ENCODE measurements at places on chromosomes 4 and X. TPM values are rescaled to one million over a fixed set of nuclear protein-coding genes. Genes with fewer than 3 reads are reported as not detected.
A peak's percentile ranks its signal among the peaks of the same experiment; 100 is the strongest.

DNA sequence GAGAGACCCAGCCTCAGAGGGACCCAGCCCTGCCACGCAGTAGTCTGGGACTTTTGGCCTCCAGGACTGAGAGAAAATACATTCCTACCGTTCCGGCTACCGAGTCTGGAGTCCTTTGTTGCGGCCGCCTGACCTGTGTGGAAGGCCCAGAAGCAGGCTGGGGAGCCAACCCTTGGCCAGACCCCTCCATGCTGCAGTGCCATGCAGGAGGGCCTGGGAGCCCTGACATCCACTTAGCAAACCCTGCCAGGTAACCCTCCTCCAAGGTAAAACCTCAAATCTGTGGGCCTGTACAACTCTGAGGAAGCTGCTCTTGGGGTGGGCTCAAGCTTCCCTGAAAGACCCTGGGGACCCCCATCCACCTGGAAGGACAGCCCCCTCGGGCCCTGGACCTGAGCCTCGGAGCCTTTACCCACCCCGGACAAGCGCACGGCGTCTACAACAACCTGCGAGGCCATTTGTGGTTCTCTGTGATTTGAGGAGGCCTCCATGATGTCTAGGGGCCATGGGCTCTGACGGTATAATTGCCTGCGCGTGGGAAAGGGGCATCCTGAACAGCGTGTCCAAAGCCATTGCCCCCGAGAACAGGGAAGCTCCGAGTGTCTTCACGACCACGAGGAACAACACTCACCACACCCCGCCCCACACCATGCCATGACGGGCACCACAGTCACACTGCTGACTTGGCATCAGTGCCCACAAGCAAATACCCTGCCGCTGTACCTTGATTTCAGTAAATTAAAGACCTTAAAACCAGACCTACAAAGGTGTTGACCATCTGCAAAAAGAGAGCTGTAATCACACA, 58.7 kb downstream of the ZFYVE28 start:
- DNase-seq = no peak

GRCh38 chrX:65690057-65690855, 22.8 kb downstream of the MSN start:
- no peak for DNase-seq

DNA sequence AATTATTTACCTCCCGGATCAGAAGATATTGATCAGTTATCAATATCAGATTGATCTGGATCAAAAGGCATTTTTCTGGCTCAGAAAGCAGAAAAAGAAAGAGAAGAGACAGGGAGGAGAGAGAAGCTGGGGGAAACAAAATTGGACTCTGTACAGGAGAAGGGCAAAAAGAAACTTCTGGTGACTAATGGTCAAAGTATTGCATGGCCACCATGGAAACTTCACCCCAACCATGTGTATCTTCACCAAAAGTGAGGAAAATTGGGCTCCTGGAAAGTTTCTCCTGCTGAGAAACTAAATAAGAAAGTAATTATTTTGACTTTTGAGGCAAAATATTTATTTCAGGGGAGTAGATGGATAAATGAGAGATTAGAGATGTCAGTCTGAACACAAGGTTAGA, 33.9 kb downstream of the RNF150 start:
- DNase-seq = no peak

GRCh38 chr4:168857546-168858314, 152.3 kb downstream of the CBR4 start:
- no peak for DNase-seq

DNA sequence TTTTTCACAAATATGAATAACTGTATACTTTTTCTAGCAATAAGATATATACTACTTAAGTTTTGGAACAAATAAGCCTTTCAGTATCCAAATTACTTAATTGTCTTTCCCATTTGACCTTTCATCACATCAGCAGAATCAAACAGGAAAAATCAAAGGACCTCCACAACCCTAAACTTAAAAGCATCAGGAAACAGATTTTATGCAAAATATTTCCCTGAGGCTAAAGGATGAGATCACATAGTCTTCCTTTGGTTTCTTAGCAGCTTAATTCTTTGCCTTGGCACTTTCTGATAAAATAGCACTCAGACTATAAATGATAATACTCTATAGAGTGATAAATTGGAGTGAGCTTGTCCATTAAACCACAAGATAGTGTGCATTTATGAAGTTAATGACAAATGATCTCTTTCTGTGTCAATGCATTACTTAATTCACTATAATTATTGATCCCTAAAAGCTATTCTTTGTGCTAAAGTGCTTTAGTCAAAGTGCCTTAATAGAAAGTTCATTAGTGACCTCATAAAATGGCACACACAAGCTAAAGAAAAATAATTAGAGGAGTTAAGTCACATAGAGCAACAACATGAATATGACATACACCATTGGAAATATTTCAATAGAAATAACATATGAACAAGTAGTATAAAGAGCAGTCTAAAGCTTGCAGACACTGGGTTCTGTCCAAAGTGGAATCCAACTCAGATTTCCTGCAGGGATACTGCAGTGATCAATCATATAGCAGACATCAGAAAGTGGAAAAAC, 15.7 kb upstream of the NDST3 start:
- DNase-seq = no peak

Gene TACR3
- total RNA-seq = not detected

Gene KLB
- total RNA-seq = 2.2 TPM

DNA sequence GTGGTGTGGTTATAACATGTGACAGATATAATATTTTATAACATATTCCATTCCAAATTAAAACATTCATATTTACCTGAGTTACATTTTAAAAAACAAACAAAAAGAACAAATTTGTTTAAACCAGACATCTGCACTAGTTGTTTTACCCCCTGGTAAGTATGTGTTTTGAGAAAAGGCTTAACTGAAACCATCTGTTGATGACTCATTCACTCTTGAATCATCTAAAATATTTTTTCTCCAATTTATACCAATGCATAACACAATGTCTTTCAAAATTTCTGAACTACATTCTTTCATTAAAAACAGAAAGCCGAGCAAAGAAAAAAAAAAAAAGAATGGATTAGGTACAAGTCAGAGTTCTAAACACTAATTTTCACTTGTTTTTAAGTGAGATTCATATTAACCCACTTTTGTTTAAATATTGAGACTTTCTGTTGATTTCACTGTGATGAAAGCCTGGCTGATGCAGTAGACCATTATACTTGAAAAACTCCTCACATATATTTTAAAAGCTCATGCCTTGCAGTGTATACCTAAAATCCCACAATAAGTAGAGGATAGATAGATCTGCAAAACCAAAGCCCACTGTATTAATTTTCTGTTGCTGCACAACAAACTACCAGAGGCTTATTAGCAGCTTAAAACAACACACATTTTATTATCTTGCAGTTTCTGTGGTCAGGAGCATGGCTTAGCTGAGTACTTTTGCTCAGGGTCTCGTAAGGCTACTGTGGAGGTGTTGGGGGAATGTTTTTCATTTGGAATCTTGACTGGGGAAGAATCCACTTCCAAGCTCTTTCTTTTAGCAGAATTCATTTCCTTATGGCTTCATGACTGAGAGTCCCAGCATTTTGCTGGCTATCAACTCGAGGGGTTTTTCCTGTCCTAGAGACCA, 221.5 kb downstream of the PCDH18 start:
- DNase-seq = no peak

DNA sequence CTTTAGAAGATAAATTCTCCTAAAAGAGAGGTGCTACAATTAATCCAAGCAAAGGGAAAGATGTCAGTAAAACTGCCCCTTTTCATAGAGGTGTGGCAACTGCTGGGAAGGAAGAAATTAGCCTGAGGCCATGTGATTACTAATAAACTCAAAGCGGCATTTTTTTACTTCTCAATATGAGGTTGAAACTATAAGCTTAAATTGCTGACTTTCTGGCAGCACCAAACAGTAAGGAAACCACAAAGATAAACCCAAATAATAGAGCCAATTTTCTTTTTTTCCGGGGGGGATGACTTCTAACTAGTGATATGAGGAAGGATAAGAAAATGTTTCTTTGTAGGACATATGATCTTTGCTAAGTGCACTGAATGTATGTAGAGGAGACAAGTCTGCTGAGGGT, 30.9 kb downstream of the AR start:
- no peak for DNase-seq

Gene WDR44
- total RNA-seq = 11.5 TPM

Gene TCEAL5
- total RNA-seq = not detected

Gene TKTL2
- not detected for total RNA-seq

Gene AKAP14
- total RNA-seq = not detected

GRCh38 chrX:118655561-118656246, 71.7 kb upstream of the IL13RA1 start:
- no peak for DNase-seq

DNA sequence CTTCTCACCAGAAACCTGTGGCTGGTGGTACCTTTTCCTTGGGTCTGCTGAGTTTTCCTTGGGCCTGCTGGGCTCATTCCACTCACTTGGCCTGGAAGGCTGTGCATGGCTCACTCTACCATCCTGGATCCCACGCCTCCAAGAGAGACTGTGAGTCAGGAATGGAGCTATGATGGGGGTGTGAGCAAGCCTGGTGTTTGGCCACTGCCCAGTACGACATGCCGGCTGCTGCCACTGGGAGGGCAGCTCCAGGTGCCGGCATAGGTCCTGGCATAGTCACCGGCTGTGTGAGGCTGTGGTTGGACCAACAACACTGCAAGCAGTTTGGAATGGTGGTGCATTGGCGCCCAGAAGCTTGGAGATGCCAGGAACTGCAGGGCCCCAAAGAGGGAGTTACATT, 721.7 kb downstream of the PCDH18 start:
- no peak for DNase-seq

GRCh38 chr4:108345862-108346817, 177.4 kb upstream of the LEF1 start:
- no peak for DNase-seq

- no peak for DNase-seq
These were observed 3.0 kb downstream of the NFKB1 start for GRCh38 chr4:102503831-102504786.

Gene GAGE1
- not detected for total RNA-seq

GRCh38 chrX:15498741-15499140, 1.9 kb upstream of the BMX start:
- DNase-seq = no peak

Gene NMU
- total RNA-seq = not detected

GRCh38 chr4:132642016-132642817, 506.9 kb upstream of the PCDH10 start:
- peak; percentile 42 for DNase-seq

- no peak for DNase-seq
These were observed 66.8 kb downstream of the RTL9 start for GRCh38 chrX:110425222-110426154.

Gene RNF150
- total RNA-seq = 0.14 TPM

Gene TBC1D9
- total RNA-seq = 13.6 TPM

Gene PNMA5
- total RNA-seq = not detected

Gene FLNA
- total RNA-seq = 546 TPM

Gene CPEB2
- 0.18 TPM for total RNA-seq

Gene PDE6B
- total RNA-seq = not detected

Gene MAP3K15
- total RNA-seq = 1.5 TPM

Gene SPANXD
- not detected for total RNA-seq

DNA sequence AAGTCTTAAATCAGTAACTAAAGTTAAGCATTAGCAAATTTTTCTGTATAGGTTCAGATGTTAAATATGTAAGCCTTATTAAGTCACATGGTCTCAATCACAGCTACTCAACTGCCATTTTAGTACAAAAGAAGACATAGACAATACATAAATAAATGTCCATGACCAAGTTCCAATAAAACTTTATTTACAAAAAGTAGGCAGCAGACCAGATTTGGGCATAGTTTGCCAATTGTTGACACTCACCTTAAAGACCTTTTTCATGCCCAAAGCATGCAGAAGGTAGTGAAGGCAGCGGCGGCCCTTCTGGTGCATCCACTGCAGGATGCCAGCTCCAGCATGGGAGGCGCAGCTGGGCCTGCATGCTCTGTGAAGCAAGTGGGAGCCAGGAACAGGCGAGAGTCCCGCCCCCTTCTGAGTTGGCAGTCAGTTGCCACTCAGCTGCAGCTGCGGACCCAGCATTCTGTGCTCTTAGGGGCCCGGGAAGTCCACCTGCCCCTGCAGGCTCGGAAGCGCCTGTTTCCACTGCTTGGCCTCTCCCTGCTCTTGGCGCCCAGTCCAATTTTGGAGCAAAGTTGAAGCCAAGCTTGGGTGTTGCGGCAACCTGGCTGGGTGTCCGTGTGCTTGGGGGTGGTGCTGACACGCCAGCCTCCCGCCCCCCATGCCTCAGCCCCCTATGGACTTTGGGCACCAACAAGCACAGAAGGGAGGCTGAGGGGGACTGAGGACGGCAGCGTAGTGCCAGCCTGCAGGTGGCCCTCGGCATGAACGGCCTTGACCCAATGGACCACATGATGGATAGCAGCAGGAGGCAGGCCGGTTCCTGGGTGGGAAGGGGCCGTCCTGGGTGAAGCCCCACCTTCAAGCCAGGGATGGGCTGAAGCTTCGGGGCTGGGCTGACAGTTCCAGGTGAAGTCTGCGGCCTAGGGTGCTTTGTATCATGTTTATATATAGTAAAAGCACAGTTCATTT, 42.4 kb upstream of the PABPC4L start:
- DNase-seq = no peak

- no peak for DNase-seq
These were observed 16.4 kb downstream of the MBNL3 start for GRCh38 chrX:132472397-132472796.

Gene GAGE10
- total RNA-seq = not detected

DNA sequence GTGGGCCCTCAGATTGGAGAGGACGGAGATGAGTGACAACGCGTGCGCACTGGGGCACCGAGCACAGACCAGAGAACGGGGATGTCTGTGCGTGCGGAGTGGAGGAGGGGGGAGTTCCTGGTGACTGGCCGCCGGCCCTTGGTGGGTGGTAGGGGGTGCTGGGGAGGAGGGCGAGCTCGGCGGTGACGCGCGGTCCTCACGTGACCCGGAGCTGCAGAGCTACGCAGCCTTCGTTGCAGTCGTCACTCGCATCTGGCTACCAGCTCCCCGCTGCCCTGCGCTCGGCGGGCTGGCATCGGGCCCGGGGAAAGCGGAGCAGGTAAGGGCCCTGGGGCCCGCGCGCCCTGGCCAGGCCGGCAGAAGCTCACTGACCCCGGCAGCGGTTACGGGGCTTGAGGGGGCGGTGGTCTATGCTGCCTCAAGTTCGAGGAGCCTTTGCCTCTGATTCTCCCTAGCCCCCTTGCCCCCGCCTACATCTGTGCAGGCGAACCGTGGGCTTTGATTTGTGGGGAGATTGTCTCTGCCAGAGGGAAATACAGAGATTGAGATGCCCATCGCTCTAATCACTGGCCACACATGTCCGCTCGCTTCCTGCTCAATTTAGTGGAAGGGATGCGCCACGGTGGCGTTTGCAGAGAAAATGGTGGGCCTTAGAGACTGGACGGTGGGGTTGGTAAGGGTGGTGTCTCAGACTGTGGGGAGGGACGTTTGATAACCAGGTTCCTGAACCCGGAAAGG, at the start of gene ARMCX4:
Gene ARMCX4 (plus strand): TSS at position 245 of the 738 bp plus-strand sequence. CDS start 3,134 bp downstream, outside the sequence.
- DNase-seq = no peak

Gene AMTN
- total RNA-seq = not detected

DNA sequence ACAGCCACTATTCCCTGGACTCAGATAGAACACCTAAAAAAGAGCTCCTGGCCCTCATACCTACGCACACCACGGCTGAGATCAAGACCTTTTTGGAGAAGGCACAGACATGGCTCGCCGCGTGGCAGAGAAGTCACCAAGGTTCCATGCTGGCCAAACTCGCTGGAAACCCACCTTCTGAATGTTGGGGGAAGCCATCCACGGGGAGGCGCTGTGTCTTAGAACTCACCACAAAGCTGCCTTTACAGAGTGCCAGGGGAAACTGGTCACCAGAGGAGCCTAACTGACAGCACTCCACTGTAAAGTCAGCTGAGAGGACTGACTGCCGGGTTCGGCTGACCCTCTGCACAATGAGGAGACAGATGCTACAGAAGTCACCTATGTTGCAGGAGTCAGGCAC, 97.9 kb downstream of the NEUROG2 start:
- peak; percentile 1 for DNase-seq

Measured in Caco-2 (cell line).